ENCODE measurements at places on chromosomes 5 and 9.

DNA sequence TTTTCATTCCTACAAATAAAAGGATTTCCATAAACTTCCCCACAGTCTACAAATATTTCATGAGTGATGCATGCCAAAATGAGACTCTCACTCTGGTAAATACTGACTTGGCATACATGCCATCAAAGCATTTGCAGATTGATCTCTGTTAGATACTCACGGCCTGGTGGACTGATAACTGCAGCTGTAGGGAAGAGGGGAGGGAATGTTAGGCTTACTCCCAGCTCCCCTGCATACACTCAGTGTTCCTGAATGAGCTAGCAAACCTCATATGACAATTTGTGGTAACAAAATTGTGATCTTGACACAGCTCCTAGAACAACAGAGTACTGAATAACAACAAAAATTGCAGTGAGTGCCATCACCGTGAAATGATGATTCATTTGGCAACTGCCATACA lies 435.3 kb downstream of the NR2F1-AS1 start:
- no peak for DNase-seq

- peak; percentile 68 for DNase-seq
These were observed 735 bp downstream of the ECPAS start for GRCh38 chr9:111483439-111483857.

DNA sequence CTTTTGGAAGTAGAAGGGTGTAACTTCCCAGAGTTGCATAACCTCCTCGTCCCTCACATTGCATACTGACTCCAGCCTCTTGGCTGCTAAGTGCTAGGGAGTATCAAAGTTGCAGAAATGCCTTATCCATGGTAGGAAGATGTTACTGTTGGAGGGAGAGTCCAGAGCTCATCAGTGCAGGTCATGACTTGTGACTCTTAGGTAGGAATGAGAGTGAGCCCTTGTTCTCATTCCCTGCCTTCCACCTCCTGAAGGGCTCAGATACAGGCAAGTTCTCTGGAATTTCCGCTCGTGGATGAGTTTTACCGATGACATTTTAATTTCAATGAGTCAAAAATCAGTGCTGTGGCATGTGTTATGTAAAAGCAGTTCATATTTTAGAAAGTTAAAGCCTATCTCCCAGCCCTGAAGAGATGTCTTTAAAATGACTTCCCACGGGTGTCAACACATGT lies 17.0 kb downstream of the IRX1 start:
- no peak for DNase-seq

DNA sequence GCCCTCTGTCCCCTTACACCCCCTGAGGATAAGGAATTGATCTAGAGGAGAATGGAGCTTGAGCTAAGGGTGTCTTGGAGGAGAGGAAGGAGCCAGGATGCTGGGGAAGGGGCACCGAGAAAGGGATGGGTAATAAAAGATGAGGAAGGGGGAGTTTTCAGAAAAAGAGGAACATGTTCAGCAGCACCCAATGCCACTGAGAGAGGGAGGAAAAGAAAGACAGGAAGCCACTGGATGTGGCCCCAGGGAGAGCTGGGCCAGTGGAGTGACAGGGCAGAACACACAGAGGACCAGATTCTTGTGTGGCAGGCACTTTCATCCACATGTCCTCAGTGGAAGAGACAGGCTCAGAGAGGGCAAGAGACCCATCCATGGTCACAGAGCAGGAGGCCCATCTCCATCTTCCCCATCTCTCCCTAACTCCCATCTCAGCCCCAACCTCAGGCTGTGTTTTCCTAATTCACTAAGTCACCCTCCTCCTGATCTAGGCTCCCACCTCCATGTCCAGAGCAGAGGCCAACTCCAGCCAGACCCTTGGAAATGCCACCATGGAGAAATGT lies 7.2 kb downstream of the PFN3 start:
- DNase-seq: no peak

- no peak for DNase-seq
These were observed 5.6 kb upstream of the PPP2R2B start for GRCh38 chr5:146884066-146884626.

- DNase-seq: no peak
These were observed 26.1 kb upstream of the GLIPR2 start for GRCh38 chr9:36110434-36110833.

DNA sequence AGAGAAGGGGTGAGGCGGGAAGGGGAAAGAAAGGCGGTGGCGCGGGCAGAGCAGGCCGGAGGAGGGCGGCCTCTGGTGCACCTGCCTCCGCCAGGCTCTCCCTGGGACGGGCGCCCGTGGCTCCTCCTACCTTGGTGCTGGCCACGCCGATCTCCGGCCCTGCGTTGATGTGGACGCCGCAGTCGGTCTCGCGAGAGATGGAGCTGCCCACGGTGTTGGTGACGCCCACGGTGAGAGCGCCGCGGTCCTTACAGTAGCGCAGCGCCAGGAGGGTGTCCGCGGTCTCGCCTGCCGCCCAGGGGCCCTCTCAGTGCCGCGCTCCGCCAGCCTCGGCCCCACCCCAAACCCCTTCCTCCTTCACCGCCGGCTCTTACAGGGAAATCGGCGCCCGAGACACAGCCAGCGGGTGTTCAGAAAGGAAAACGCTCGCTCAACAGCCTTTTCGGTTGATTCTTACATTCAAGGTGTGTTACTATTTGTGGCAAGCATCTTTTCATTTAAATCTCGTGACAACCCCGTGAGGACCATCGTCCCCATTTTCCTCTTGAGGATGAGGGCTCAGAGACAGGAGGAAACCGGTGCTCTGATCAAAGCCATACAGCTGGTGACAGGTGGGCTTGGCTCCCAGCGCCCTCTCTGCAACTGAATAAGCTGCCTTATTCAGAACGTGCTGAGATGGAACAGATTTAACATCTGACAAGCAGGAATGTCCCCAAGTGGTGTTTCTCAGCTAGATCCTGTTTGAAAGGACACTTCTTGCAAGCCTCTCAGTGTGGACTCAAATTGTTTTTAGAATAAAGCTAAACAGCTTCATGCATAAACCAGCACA lies 22.0 kb upstream of the MAPK9 start:
- DNase-seq: peak; percentile 89

DNA sequence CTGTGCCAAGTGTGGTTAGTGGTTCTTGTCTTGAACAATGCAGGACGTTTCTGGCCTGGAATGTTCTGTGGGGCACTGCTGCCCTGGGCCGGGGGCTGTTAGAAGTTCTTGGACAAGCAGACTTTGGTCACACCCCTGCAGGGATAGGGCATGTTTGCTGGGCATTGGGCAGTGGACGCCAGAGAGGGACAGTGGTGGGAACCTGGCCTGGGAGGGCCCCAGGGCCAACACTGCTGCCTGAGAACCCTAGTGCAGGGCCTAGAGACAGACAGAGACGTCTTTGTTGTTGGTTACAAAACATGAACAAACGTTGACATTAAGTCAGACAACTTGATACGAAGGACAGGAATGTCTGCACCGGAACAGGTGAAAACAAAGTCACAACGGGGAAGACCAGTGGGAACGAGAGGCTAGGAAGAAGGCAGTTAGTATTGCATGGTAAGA lies 57.0 kb downstream of the WNK2 start:
- no peak for DNase-seq

- no peak for DNase-seq
These were observed 47.6 kb downstream of the KLHL3 start for GRCh38 chr5:137688210-137688840.

DNA sequence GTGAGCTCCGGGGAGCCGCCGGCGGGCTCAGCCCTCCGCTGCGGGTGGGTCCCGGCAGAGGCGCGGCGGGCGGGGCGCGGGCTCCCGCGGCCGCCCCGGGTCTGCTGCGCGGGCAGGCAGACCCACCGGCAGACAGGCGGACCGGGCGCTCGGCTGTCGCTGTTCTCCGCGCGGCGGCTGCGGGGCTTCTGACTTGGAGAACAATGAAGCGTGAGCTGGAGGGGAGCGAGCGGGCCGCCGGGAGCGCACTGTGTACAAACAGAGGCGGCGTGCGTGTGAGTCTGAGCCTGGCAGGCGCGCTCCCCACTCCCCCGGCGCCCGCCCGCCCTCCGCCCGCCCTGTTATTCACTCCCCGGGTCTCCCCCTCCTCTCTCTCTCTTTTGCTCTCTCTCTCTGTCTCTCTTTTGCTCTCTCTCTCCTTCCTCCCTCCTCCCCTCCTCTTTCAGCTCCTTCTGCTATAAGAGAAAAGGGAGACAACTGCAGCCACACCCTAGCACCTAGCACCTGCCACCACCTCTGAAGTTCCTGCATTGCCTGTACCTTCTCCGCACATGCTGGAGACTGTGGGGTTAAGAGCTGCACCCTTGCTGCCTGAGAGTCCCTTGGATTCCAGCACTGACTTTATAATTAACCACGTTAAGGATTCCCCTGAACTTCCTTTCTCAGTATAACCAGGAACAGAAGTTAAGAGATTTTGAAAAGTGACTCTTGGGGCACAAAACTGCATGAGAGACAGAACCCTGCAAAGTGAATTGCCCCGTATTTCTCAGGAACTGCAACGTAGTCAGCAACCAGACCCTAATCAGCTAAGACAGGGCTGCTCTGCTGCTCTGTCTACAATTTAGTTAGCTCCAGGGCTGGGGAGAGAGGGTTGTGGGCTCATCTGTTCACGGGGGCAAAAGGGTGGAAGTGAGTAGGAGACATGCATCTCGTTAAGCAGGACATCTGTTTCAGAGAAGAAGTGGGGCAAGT lies at the start of gene EDIL3:
Gene EDIL3, minus strand, starts transcription at position 277 of the 972 bp plus-strand sequence. CDS start 506 bp downstream, outside the sequence.
- peak; percentile 65 for DNase-seq

All from WERI-Rb-1 (cell line).